ENCODE measurements at places on chromosomes 11 and 22. TPM values are rescaled to one million over a fixed set of nuclear protein-coding genes. Genes with fewer than 3 reads are reported as not detected.

Gene STX5
- total RNA-seq = 45.3 TPM

Gene RASSF10
- 24.4 TPM for total RNA-seq

Gene CECR2
- 40.5 TPM for total RNA-seq

Gene MAPK8IP1
- total RNA-seq = 48.1 TPM

GRCh38 chr11:79691445-79691844 lies 250.6 kb upstream of the TENM4 start:
- no peak overlapping the region for H3K27ac ChIP-seq
- DNase-seq = no peak
- H3K4me3 ChIP-seq = no peak overlapping the region
- peaks cover 9% of the 10 kb centered on the region for H3K27me3 ChIP-seq
- peaks cover 3% of the 10 kb centered on the region for H3K4me1 ChIP-seq

- no peaks in the 10 kb centered on the region for H3K27me3 ChIP-seq
- peaks cover 17% of the 10 kb centered on the region for H3K4me1 ChIP-seq
- peaks cover 12% of the 10 kb centered on the region for H3K36me3 ChIP-seq
- no peak overlapping the region for H3K27ac ChIP-seq
- H3K4me3 ChIP-seq = no peak overlapping the region
Measured at GRCh38 chr11:117187007-117187406, 8.5 kb downstream of the SIDT2 start.

DNA sequence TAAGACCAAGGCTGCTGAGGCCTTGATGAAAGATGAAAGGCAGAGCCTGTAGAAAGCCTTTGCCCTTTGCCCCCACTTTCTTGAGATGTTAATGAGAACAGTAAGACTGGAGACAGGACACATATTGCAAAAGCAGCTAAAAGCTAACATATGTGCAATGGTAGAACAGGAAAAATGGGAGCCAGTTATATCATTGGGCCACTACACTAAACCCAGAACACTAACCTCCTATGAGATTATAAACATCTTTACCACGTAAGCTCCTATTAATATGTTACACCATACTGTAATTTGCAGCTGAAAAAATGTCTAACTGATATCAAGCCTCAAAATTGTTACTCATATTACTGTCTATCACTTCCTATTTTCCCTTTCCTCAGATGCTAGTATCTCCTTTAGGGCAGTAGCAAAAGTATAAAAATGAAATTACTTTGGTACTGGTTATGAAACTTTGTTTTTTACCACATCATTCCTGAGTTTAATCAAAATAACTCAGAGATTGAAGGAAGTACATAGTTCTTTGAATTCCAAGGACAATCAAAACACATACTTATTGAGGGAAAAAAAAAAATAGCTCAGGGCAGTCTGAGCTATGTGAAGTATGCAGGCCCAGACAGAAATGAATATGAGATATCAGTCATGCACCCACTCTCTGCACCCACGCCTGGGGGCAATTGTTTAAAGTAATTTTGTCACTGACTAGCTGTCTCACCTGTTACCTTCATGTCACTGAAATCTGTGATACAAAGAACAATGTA lies 9.1 kb downstream of the HPS5 start:
- peaks cover 7% of the 10 kb centered on the region for H3K36me3 ChIP-seq
- H3K27ac ChIP-seq = no peak overlapping the region
- H3K4me3 ChIP-seq = no peak overlapping the region
- H3K27me3 ChIP-seq = no peaks in the 10 kb centered on the region
- H3K4me1 ChIP-seq = no peaks in the 10 kb centered on the region
- no peak for DNase-seq

DNA sequence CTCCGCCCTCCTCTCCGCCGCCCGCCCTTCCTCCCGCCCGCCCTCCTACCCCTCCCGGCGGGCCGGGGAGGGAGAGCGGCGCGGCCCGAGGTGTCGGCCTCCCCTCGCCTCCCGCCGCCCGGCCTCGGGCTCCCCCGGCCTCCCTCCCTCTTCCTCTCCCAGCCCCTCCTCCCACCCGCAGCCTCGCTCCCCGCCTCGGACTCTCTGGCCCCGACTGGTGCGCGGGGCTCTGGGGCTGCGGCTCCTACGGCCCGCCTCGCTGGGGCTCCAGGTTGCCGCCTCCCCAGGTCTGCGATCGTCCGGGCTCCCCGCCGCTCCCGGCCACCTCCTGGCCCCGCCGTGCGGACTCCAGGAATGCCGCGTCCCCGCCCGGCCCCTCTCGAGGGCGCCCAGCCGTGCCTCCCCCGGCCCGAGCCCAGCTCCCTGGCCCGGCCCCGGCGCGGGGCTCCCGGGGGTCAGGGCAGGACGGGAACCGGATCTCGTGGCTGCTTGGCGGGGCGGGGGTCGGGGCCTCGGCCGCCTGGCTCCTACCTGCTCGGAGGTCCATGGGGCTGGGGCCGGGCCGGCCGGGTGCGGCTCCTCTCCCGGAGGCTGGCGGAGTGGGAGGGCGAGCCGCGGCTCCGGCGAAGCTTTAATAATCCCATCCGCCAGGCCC lies at the start of gene CLCF1:
Gene CLCF1 (minus strand): TSS at position 606 of the 655 bp plus-strand sequence. CDS start 59 bp downstream, at position 547.
- peaks cover 14% of the 10 kb centered on the region for H3K27me3 ChIP-seq
- peaks cover 32% of the 10 kb centered on the region for H3K4me1 ChIP-seq
- peak within 1 kb of the TSS; percentile 92 for H3K4me3 ChIP-seq
